ENCODE measurements at places on chromosomes 7 and 10.

DNA sequence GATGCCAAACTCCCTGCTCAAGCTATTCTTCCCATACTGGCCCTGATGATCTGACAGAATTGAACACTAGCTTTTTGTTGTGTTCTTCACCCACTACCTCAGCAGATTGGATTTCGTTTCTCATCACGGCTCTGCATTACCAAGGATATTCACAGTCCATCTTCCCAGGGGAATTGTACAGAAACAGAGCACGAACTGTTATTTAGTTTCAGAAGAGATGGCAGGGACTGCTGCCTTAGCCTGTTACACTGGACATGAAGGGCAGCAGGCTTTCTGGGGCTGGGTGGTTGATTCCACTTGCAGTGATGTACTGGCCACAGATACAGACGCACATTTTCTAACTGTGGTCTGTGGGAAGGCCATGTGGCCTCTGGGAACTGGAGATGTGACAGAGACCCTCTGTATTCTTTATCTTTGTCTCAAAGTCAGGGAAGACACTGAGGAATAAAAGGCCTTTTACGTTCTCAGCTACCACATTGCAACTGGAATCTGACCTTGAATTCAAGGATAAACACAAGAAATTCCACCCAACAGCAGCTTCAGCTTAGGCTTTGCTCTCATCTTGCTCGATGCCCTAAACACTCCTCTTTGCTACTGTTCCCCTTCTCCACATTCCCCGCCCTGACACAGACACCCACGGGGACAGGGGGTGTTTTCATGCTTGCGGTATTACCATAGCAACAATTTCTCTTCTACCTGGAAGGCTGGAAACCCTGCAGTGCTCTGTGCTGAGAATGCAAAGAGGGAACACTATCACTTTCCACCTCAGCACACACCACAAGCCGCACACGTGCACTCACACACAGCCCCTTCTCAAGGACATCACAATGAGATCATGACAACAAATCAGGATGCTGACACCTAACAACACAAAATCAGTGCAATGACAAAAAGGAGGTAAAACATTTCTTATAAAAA is 81.7 kb downstream of the RNF216 start:
- no peak for DNase-seq

DNA sequence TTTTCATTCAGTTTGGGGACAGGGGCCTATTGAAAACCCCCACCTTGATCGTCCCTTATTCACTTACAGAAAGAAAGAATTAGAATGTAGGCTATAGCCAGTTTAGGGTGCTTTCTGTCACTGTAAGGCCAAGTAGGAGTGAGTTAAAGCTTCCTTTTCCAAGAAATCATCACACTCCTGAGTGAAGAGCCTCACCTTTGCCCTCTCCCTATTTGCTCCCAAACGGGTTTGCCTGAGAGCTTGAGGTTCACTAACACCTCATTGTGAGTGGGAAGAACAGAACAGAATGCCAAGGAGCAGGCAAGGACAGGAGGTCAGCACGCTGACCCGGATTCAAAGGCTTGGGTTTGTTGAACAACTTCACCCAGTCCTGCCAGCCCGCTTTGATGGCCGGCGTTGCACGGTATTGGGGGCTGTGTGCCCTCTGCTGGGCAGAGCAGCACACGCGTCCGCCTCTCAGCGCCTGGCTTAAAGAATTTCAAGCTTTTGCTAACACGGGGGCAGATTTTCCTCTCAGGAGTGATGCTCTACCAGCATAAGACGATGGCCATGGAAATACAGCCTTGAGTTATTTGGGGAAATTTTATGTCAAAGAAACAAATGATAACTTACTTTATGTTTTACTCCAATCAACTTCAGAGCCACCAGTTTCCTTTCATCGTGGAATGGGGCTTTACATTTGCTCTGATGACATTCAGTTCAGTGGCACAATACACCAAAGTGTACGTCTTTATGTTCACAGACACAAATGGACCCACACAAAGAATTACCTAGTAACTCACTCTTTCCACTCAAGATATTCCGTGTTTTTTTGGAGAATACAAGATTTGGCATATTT is 470.0 kb downstream of the SUGCT start:
- DNase-seq: no peak

DNA sequence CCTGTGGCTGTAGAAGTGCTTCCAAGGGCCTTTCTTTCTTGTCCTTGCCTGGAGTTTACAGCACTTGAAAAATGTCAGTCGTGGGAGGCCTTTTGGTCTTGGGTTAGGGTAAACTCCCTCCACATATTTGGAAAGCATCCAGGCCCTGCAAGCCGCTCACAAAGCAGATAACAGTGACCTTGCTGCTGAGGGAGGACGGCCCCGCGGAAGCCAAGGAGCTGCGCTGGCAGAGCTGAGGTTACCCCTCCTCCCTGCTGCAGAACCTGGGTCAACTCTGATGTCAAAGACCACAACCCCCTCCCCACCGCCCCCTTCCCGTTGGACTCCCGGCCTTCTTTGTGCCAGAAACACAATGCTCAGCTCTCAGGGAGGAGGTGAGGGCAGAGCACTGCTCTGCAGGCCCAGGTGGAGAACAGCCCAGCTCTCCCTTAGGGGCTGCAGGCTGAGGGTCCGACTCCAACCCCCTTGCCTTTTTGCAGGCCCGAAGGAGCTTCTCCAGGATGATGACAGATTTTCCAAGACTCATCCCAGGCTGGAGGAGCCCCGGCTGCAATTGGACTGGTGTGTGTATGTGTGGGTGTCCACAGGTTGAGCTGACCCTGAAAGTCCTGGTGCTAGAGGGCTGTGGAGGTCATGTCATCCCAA is 957.6 kb upstream of the ZNF722 start:
- DNase-seq: no peak

DNA sequence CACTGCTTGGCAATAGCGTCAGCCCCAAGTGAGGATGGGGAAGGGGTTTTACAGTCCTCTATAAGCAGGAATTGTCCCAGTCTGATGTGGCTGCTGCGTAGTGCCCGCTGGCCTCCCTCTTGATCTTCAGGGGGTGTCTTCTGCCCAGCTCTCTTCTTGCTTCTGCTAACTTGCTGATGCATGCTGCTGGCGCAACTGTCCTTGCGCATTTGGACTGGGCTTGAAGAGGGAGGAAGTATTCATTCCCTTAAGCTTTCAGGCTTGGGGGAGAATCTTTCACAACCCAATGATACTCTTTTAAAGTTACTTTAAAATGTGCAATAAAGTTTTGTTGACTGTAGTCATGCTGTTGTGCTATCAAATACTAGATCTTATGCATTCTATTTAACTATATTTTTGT is 10.3 kb downstream of the GALNT11 start:
- DNase-seq: no peak

GRCh38 chr10:58937423-58937822 is 239.0 kb upstream of the PHYHIPL start:
- no peak for DNase-seq

DNA sequence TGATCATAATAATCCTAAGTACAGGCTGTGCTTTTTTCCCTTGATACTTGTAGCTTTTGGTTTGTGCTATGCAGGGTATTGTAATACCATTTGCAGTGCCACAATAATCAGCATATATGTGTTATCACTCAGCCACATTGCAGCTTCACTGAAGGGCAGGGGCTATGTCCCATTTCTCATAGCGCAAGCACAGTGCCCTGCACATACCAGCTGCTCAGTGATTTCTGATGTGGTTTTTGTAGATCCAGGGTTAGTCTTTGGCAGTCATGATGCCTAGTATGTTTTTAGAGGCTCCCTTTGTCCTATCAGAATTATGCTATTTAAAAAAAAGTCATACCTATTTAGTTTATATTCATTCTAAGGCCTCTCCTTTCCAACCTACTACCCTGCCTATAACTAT is 25.8 kb downstream of the MET start:
- no peak for DNase-seq

GRCh38 chr10:92024700-92025099 is 101.1 kb downstream of the BTAF1 start:
- DNase-seq: no peak

DNA sequence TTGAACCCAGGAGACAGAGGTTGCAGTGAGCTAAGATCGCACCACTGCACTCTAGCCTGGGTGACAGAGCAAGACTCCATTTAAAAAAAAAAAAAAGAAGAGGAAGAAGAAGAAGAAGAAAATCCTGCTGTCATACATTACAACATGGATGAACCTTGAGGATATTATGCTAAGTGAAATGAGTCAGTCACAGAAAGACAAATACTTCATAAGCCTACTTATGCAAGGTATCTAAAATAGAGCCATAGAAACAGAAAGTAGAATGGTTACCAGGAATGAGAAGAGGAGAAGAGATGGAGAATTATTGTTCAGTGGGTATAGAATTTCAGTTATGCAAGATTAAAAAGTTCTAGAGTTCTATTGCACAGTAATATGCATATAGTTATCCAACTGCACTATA is 466.5 kb downstream of the PLXNA4 start:
- DNase-seq: no peak

Data from SW 1271 (cell line).